Fibroblast of lung (primary cell): ENCODE measurements at places on chromosomes 16 and 17. TPM values are rescaled to one million over a fixed set of nuclear protein-coding genes. Genes with fewer than 3 reads are reported as not detected.

DNA sequence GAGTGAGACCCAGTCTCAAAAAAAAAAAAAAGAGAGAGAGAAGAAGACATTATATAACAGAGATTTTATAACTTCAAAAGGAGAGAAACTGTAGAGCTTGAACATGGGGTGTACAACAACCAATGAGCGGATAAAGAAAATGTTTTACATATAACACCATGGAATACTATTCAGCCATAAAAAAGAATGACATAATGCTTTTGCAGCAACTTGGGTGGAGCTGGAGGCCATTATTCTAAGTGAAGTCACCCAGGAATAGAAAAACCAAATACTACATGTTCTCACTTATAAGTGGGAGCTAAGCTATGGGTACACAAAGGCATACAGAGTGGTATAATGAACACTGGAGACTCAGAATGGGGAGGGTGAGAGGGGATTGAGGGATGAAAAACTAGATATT is 61.1 kb downstream of the CHD9NB start:
- no peak overlapping the region for H3K27ac ChIP-seq
- H3K4me3 ChIP-seq = no peak overlapping the region
- H3K4me1 ChIP-seq = no peaks in the 10 kb centered on the region
- no peaks in the 10 kb centered on the region for H3K27me3 ChIP-seq

GRCh38 chr17:71184716-71185115 is 936.1 kb upstream of the SOX9 start:
- no peak overlapping the region for H3K27ac ChIP-seq
- H3K4me1 ChIP-seq = peaks cover 6% of the 10 kb centered on the region
- H3K36me3 ChIP-seq = no peaks in the 10 kb centered on the region
- H3K4me3 ChIP-seq = no peak overlapping the region

The PRDM7 gene
- not detected in 2 replicates for total RNA-seq

The ANKFN1 gene
- 0.26 TPM in 1 of 2 replicates, not detected in the other for total RNA-seq

The ZFP3 gene
- 2.1 and 3.1 TPM in 2 replicates for total RNA-seq

GRCh38 chr16:48247311-48247710 is at the start of gene ABCC11:
Gene ABCC11 (minus strand): TSS chr16:48247539. CDS start chr16:48231921, 15,618 bp downstream.
- DNase-seq = no peak
- H3K27ac ChIP-seq = no peak within 1 kb of the TSS
- no peaks in the 10 kb centered on the region for H3K27me3 ChIP-seq
- H3K4me3 ChIP-seq = no peak within 1 kb of the TSS

DNA sequence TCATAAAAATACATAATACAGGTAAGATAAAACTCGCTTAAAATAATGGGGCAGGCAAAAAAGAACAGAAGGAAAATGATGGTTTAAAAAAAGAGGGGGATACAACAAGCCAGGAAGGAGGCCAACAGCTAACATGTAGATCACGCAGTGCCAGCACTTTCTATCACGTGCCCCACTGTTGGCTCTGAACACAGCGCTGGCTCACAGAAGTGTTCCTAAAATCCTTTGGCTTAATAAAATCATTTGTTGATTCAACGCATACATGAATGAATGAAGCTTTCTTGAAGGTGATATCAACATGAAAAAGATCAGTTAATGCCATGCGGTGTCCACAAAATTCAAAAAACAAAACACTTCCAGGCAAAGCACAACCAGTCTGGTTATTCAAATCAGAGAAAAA is 8.5 kb downstream of the ITGAE start:
- no peaks in the 10 kb centered on the region for H3K36me3 ChIP-seq
- no peak overlapping the region for H3K4me3 ChIP-seq
- no peak overlapping the region for H3K27ac ChIP-seq
- H3K27me3 ChIP-seq = no peaks in the 10 kb centered on the region
- peaks cover 2% of the 10 kb centered on the region for H3K4me1 ChIP-seq
- no peak for DNase-seq

GRCh38 chr17:62981933-62982332 is 15.9 kb downstream of the TANC2 start:
- H3K4me3 ChIP-seq = no peak overlapping the region
- peak; percentile 66 for DNase-seq
- no peaks in the 10 kb centered on the region for H3K27me3 ChIP-seq
- H3K36me3 ChIP-seq = no peaks in the 10 kb centered on the region
- H3K4me1 ChIP-seq = no peaks in the 10 kb centered on the region

- no peak overlapping the region for H3K4me3 ChIP-seq
- no peaks in the 10 kb centered on the region for H3K27me3 ChIP-seq
- H3K4me1 ChIP-seq = no peaks in the 10 kb centered on the region
- no peak overlapping the region for H3K27ac ChIP-seq
Observed at GRCh38 chr17:6530324-6530920, 25.9 kb downstream of the PITPNM3 start.

DNA sequence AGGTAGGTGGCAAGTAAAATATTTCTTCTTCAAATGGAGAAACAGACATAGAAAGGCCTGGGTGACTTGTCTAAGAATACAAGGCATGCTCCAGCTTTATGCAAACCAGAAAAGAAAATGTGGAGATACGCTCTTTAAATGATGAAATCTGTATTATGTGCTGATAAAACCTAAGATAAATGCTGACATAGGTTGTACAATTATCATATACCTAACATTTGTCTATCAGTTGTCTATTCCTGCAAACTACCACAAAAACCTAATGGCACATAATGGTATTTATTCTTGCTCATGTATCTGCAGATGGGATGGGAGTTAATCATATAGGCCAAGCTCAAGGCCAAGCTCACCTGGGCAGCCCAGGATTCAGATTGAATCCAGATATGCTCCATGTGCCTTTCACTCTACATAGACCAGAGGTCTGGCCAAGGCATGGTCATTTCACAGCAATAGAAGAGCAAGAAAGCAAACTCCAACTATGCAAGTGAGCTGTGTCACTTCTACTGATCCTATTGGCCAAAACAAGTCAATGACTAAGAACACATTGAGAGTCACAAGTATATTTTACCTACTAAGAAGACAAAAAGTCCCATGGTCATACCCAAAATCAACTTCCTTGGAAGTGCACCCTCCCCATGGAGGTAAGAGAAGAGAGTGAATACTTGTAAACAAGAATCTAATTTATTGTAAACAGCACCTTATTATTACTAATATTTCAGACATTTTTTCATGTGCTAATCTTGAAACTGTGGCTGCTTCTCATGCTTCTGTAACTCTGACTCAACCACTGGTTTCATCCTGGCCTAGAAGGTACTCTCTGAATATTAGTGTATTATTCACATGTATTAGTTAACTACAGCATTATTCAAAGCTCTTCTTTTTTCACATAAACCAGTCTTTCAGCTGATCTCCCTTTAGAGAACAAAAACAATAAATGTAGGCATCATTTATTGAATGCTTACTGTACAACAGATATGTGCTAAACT is 270.7 kb upstream of the SOX9 start:
- no peaks in the 10 kb centered on the region for H3K36me3 ChIP-seq
- DNase-seq = peak; percentile 24
- H3K4me3 ChIP-seq = no peak overlapping the region
- no peaks in the 10 kb centered on the region for H3K27me3 ChIP-seq
- no peaks in the 10 kb centered on the region for H3K4me1 ChIP-seq

- H3K27ac ChIP-seq = peak overlapping the region; percentile 75
- H3K36me3 ChIP-seq = peaks cover 1% of the 10 kb centered on the region
- H3K4me1 ChIP-seq = peaks cover 20% of the 10 kb centered on the region
- DNase-seq = no peak
Observed at GRCh38 chr17:63840591-63841349, 1.7 kb downstream of the SMARCD2 start.

- H3K27me3 ChIP-seq = peaks cover 15% of the 10 kb centered on the region
- H3K27ac ChIP-seq = no peak overlapping the region
- no peaks in the 10 kb centered on the region for H3K4me1 ChIP-seq
- H3K36me3 ChIP-seq = no peaks in the 10 kb centered on the region
- no peak for DNase-seq
Observed at GRCh38 chr17:77677211-77677610, 281.3 kb upstream of the TNRC6C start.

DNA sequence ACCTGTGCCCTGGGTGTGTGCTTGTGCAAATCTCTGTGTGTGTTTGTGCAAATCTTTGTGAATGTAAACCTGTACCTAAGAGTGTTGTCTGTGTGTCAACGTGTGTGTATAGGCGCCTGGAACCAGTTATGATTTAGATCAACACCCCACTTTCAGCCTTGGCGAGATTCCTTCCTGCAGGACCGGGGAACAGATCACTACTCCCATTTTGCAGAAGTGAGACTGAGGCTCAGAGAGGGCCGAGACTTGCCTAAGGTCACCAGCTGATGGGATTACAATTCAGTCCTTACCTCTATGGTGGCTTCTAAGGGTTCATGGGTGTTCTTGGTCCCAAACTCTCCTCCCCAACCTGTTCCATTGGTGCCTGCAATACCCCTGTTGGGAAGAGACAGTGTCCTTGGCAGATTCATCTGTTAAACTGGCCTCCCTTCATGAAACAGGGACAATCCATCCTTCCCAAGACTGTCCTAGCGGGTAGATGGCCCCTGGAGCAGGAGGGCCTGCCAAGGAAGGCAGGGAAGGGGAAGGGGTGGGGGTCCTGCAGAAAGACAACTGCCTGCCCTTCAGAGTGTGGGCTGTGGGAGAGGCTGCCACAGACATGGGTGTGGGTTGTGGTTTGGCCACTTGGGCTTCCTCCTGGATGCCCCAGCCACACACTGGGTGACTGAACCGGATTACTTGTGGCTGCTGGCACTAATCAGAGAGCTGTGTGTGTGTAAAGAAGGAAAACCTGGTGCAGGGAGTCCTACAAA is 6.9 kb upstream of the MAPK7 start:
- peaks cover 5% of the 10 kb centered on the region for H3K4me1 ChIP-seq
- no peaks in the 10 kb centered on the region for H3K36me3 ChIP-seq
- no peak for DNase-seq

DNA sequence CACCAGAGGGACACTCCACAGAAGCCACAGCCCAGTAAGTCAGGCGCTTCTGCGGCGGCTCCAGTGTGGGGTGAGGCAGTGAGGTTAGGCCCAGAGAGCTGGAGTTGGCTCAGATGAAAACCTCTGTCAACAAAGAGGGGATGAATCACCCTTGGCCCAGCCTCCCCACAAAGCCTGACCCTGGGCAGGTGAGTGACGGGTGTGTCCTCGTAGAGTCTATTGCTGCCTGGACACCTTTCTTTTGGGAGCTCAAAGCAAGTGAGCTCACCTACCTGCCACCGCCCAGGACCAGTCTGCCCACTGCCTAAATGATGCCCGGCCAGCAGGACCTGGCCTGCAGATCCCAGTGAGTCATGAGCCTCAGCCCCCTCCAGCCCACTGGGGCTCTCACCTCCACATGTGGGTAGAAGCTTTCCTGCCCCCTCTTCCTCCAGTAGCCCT is 24.9 kb upstream of the DBNDD1 start:
- H3K27me3 ChIP-seq = no peaks in the 10 kb centered on the region
- H3K4me3 ChIP-seq = no peak overlapping the region
- H3K36me3 ChIP-seq = peaks cover 5% of the 10 kb centered on the region
- DNase-seq = no peak
- peaks cover 10% of the 10 kb centered on the region for H3K4me1 ChIP-seq

DNA sequence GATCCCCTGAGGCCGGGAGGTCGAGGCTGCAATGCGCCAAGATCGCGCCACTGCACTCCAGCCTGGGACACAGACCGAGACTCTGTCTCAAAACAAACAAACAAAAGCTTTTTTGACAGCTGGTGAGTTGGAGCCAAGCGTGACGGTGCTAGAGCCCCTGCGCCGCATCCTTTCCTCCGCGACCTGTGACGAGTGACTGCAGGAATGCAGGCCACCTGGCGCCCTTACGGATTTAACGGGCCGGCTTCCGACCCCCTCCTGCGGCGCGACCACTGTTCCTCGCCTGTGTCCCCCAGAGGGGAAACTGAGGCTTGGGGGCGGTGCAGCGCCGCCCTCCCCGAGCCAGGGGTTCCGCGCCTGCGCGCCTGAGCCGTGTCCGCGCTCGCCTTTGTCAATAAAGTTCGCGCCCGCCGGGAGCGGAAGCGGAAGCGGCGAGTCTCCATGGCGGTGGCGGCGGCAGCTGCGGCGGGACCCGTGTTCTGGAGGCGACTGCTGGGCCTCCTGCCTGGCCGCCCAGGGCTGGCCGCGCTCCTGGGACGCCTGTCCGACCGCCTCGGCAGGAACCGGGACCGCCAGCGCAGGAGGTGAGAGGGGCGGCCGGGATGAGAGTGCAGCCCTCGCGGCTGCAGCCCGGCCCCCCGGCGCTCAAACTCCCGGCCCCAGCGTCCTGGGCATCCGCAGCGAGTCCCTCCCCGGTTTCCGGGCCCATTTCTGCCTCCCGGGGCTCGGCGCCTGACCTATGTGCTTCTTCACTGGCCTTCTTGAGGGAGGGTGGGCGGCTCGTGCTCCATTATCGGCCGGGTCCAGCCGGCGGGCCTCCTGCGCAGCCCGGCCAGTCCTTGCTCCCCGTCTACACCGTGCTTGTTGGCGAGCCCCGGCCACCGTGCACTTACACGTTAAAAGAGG is at the start of gene PGS1:
Gene PGS1 (plus strand): TSS at position 425 of the 906 bp plus-strand sequence. CDS start 17 bp downstream, at position 442.
- H3K36me3 ChIP-seq = peaks cover 2% of the 10 kb centered on the region
- H3K27me3 ChIP-seq = no peaks in the 10 kb centered on the region
- peak within 1 kb of the TSS; percentile 95 for H3K4me3 ChIP-seq
- DNase-seq = peak; percentile 71
- H3K4me1 ChIP-seq = peaks cover 50% of the 10 kb centered on the region

The ACSM2A gene
- total RNA-seq = not detected in 2 replicates

The KIF2B gene
- total RNA-seq = not detected in 2 replicates

- no peaks in the 10 kb centered on the region for H3K27me3 ChIP-seq
- peaks cover 2% of the 10 kb centered on the region for H3K36me3 ChIP-seq
- peak overlapping the region; percentile 90 for H3K27ac ChIP-seq
- peak; percentile 82 for DNase-seq
- H3K4me1 ChIP-seq = peaks cover 43% of the 10 kb centered on the region
- H3K4me3 ChIP-seq = no peak overlapping the region
Observed at GRCh38 chr16:11078812-11079459, 134.6 kb downstream of the CLEC16A start.

GRCh38 chr16:22357635-22357971 is 16.8 kb downstream of the CDR2 start:
- no peak overlapping the region for H3K27ac ChIP-seq
- no peak overlapping the region for H3K4me3 ChIP-seq
- peaks cover 2% of the 10 kb centered on the region for H3K36me3 ChIP-seq
- H3K27me3 ChIP-seq = no peaks in the 10 kb centered on the region
- no peak for DNase-seq
- peaks cover 3% of the 10 kb centered on the region for H3K4me1 ChIP-seq

DNA sequence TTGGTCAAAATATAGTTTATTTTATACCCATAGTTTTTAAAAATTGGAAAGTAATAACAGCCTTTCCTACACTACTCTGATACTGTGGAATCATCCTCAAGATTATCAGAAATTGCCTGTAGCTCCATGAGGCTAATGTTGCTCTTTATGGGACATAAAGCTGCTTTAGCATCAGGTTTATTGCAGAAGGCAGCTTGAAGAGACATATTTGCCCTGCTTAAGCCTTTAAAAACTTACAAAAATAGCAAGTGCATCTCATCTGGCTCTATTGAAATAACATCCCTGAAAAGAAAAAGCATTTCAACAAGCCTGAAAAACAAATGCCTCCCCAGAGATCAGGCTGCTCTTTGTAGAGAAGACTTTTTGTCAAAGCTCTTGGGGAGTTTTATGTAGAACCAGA is 142.9 kb upstream of the MON1B start:
- DNase-seq = no peak
- H3K27me3 ChIP-seq = no peaks in the 10 kb centered on the region
- no peak overlapping the region for H3K27ac ChIP-seq
- no peaks in the 10 kb centered on the region for H3K36me3 ChIP-seq
- H3K4me1 ChIP-seq = no peaks in the 10 kb centered on the region
- no peak overlapping the region for H3K4me3 ChIP-seq
